Activated CD4-positive, alpha-beta T cell treated with anti-CD3 and anti-CD28 coated beads for 4 hours (primary cell): ENCODE measurements at places on chromosomes 2 and 18.

- no peak for DNase-seq
Observed at GRCh38 chr2:5561006-5561405, 131.2 kb upstream of the SOX11 start.

DNA sequence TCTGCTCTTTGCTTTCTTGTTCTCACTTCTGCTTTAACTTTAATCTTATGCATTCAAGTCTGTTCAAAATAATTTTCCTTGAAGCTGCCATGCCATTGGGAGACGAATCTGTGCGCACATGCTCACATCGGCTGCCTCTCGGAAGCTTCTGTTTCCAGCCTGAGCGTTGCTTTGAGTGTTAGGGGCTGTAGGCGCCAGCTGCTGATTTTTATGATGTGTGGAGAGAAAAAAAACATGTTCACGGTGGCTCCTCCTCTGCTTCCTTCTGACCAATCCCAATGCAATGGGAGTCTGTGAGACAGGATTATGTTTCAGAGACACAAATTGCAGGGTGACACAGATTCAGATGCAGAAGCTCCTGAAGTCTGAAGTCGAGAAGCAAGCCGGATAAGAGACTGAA, at the start of gene MC4R:
Gene MC4R (minus strand): TSS at position 180 of the 400 bp plus-strand sequence. CDS start 426 bp downstream, outside the sequence.
- DNase-seq: no peak

- DNase-seq: no peak
Observed at GRCh38 chr2:114063346-114063745, 173.5 kb downstream of the ACTR3 start.

- no peak for DNase-seq
Observed at GRCh38 chr2:187390891-187391290, 57.2 kb downstream of the CALCRL start.

DNA sequence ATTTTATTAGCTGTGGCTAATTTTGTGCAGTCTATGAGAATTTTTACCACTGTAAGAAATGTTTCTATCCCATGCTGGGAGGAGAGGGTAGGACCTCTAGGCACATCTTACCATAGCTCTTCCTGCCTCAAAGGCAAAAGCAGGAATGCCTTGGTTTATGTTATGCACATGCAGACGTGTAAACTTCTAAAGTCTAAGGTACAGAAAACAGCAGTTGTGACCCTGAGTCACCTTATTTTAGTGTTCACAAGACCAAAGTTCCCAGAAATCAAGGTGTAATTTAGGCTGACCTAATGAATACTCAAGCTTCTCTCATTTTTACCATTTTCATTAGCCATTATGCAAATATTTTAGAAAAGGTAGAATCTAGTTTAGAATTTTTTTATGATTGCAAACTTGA, 15.4 kb upstream of the WIPF1 start:
- DNase-seq: no peak

GRCh38 chr18:55247032-55247431, 287.8 kb upstream of the CCDC68 start:
- no peak for DNase-seq

DNA sequence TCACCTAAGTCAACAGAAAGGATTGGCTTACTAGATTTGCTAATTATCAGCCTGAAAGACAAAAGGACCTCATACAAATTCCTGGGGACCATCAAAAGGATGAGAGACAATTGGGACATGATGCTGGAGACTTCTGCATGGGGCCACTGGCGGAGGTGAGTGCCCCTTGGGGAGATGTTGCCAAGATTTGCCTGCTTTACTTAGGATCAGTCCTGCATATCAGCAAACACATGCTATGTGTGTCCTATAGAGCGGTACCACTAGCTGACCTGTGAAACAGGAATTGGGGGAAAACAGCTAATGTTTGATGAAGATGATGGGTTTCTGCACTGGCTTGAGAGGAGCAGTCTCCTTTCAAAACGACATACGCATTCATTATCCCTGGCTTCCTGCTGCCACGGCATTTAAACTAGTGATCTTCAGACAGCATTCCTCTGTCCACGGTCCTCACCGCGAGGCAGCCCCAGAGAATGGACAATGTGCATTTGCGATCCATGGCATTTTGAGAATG, 104.2 kb downstream of the TGIF1 start:
- DNase-seq: no peak

DNA sequence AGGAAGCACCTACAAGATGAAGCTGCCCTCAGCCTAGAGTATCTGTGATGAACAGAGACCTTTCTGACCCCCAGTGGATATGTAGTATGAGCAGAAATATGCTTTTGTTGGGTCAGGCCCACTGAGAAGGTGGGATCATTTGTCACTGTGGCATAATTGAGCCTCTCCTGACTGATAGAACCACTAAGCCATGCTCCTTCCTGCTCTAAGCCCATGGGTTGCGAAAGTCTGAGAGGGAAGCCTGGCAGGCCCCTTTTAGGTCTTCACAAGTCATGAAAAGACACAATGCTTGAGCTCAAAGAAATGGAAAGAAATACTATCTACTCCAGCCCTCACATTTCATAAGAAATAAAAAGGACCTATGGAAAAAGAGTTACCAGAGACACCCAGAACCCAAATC, 127.7 kb downstream of the TNS1 start:
- DNase-seq: no peak

DNA sequence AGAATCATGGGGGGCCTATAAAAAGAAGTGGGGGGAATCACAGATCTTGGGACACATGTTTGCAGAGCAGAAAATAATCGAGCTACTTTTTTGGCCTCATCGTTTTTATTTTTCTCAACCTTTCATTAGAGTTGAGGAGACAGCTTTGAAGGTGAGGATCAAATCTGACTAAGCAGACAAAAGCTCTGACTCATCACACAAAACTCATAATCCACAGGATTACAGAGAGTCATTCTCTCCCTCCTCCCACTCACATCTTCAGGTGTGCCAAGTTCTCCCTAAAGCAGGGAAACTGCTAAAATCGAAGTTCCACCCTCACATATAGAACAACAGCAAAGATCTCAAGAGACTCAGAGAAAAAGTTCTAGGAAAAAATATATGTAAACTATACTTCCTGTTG, 15.6 kb downstream of the BAZ2B start:
- no peak for DNase-seq

- DNase-seq: no peak
Observed at GRCh38 chr2:85434696-85435095, 16.2 kb downstream of the SH2D6 start.

GRCh38 chr2:160635488-160635887, 141.9 kb upstream of the RBMS1 start:
- DNase-seq: no peak
